ENCODE measurements at places on chromosomes 11 and 22.

DNA sequence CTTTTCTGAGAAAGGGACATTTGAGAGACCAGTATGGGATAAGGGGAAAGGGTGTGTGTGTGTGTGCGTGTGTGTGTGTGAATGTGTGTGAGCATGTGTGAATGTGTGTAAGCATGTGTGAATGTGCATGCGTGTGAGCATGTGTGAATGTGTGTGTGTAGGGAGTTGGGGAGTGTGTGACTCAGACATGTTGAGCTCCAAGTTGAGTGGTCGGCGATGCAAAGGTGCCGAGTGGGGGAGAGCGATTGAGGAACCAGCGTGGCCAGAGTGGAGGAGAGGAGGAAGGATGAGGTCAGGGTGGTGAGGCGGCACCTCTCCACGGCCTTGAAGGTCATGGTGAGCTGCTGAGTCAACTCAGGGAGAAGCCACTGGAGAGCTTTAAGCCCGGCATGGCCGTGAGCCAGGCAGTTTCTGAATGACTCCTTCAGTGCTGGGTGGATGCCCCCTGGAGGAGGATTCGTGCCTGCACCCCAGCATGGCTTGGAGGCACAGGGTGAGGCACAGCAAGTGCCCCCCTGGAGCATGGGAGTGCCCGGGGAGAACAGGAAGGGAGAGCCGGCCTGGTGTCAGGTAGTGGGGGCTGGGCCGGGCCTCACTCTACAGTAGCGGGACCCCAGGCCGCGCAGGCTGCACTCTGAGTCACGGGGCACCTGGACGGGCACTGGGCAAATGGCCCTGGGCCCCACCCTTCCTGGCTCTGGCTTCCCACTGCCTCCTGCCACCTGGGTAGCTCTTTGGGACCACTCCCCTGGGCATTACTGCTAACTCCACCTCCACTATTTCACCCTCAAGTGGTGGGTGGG is 8.2 kb upstream of the CCDC88B start:
- DNase-seq = no peak

DNA sequence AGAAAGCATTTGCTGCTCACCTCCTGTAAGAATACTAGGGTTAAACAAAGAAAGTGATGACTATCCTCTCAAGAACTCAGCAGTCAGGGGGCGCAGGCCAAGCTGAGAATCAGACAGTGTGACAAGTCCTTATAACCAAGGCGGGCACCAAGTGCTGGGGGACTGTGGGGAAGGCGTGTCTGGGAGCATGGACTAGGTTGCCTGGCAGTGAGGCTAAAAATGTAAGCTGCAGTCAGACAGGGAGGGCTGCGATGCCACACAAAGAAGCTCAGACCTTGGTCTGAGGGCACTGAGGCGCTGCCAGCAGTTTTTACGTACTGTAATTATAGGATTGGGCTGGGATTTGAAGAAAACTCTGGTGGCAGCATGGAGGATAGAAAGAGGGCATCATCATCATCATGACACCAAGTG is 73.7 kb downstream of the FLI1 start:
- no peak for DNase-seq

- no peak for DNase-seq
Measured at GRCh38 chr11:16846305-16846704, 107.9 kb downstream of the C11orf58 start.

DNA sequence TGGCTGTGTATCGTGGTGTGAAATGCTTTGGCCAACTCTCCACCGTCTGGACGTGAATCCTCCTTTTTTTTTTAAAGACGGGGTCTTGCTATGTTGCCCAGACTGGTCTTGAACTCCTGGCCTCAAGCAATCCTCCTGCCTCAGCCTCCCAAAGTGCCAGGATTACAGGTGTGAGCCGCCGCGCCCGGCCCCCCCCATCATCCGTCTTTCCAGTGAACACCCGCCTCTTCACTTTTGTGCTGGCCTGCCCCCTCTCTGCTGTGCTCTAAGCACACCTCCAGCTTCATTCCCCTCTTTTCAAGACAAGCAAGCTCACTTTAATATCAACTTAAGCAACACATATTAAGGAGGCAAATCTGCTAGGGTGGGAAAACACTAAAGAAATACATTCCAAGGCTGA is 35.3 kb downstream of the IGSF9B start:
- DNase-seq = no peak

DNA sequence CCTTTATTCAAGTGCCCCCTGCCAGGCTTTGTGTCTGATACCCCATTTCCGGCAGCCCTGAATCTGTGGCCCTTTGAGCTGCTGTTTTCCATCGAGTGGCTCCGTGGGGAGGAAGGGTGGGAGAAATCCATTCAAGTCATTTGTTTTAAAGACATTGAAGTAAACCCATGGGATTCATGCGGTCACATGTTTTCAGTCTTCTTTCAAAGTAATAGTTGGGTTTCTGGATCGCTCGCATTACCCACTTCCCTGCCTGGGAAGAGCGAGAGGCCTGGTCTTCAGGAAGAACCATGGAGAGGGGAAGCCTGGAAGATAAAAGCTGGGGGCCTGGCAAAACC is 14.4 kb downstream of the DAGLA start:
- DNase-seq = no peak

DNA sequence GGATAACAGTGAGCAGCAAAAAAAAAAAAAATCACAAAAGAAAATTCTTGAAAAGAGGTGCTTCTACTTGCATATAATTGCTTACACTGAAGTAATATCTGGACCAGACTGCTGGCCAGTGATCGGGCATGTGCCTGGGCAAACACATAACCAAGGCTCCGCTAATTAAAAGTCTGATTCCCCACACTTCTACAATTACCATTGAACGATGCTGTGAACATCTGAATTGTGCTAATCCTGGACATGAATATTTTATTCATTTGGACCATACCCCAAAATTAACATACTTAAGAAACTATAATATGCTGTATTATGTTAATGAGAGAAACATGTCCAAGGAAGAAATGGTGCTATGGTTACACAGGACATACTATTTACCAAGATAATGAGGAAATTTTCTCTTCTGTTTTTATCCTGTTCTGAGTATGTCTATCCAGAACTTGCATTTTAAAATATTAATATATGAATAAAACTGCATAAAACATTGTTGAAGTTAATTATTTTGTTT is 69.8 kb downstream of the LRRC4C start:
- no peak for DNase-seq

DNA sequence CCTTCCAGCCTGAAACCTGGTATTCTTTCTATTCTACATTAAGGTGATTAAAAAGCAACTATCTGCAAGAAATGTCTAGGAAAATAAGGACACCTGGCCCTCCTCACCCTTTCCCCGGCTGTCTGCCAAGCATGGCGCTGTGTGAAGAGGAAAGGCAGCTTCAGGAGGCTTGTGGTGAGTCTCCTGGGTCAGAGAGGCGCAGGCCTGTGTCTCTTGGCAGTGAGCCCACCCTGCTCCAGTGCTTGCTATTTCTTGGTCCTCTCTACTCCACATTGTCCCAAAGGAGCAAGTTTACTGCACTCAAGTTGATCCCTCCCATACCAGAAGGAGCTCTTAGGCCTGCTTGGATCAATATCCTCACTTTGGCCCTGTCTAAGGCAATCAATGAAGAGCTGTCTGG is 520.7 kb upstream of the B3GAT1 start:
- no peak for DNase-seq

DNA sequence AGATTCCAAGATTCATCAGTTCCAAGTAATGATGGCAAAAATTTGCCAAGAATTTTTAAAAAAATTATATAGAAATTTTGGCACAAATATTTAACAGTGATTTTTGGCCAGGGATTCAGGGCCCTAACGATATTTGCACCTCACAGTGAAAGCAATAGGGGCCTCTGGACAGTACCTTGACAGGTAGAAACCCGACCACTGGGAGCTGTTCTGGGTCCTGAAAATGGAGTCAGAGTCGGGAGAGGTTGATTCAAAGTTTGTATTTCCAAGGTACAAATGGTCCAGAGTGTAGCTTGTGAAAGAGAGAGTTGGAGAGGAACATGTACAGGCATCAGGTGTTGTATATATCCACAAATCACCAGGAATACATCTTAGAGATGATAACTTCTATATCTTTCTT is 41.6 kb downstream of the MRGPRX2 start:
- DNase-seq = no peak

DNA sequence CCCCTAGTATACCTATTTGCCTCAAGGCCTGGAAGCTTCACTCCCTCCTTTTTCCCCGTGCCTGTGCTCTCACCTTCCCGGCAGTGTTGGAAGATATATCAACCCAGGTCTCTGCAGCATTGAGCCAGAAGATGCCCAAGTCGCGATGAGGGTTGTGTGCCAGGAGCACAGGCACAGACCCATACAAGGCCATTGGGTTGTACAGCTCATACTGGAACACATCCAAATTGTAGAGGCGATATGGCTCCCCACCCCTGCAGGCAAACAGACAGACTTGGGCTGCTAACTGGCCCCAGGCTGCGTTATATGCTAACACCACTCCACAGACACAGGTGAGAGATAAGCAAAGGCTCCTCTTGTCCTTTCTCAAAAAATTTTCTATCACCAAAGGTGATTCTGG is 10.7 kb upstream of the B3GAT3 start:
- no peak for DNase-seq

DNA sequence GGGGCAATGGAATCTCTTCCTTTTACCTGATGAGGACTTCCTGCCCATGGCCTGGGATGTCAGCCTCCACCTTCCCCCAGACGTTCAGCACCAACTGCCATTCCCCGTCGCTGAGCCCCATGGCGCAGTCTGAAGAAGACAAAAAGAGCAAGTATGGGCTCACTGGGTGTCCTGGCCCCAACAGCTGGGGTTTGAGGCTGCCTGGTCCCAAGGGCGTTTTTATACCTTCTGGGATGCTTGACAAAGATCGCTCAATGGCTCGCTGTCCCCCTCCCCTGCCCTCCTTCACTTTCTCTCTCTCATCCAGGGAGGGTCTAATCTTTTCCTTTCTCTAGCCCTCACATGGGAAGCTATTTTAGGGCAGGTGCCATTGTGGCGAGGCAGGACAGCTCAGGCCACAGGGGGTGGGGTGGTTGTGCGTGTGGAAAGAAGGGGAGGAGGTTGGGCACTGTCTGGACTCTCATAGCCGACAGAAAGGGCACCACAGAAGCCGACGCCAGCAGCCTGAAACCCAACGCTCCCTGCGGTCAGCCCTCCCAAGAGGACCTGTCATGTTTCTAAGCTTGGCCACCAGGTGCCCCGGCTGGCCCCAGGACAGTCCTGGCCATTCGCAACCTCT is at the start of gene MB:
MB (minus strand) TSS at position 193 of the 619 bp plus-strand sequence; CDS start at position 121, 72 bp downstream.
- DNase-seq = no peak

DNA sequence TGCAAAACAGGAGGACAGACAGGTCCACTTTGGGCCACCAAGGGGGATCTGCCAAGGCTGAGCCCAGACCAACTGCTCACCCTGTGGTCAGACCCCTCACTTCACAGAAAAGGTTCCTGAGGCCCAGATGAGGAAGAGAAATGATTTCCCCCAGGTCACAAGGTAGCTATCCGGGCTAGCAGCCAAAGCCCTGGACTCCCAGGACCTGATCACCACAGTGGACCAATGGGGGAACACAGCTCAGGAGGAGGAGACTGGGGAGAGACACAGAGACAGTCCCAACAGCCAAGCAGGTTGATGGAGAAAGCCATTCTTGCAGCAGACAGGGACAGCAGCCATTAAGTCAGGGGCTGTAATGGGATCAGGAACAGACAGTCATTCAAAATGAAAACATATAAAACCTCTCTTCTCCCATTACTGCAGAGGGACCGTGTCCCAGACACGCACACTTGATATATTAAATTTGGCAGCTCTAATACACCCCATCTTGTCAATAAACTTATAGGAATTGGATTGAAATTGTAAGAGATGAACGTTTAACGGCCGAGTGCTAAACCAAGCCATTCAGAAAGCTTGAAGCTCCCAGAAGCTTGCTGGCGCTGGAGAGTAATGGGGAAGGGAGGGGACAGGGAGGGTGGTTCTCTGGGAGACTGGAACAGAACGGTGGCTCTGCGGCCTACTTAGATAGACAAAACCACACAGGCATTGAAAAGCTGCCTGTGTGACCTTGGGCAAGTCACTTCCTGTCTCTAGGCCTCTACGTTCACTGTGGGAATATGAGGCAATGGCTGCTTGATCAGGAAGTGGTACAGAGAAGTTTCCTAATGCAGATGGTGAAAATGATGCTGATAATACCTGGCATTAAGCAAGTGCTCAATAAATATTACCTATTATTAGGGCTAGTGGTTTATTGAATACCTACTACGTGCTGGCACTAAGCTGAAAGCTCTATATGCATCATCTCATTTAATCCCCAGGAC is 16.0 kb downstream of the ZMAT5 start:
- DNase-seq = no peak

GRCh38 chr11:80477178-80477577 is 1036.3 kb upstream of the TENM4 start:
- DNase-seq = no peak

DNA sequence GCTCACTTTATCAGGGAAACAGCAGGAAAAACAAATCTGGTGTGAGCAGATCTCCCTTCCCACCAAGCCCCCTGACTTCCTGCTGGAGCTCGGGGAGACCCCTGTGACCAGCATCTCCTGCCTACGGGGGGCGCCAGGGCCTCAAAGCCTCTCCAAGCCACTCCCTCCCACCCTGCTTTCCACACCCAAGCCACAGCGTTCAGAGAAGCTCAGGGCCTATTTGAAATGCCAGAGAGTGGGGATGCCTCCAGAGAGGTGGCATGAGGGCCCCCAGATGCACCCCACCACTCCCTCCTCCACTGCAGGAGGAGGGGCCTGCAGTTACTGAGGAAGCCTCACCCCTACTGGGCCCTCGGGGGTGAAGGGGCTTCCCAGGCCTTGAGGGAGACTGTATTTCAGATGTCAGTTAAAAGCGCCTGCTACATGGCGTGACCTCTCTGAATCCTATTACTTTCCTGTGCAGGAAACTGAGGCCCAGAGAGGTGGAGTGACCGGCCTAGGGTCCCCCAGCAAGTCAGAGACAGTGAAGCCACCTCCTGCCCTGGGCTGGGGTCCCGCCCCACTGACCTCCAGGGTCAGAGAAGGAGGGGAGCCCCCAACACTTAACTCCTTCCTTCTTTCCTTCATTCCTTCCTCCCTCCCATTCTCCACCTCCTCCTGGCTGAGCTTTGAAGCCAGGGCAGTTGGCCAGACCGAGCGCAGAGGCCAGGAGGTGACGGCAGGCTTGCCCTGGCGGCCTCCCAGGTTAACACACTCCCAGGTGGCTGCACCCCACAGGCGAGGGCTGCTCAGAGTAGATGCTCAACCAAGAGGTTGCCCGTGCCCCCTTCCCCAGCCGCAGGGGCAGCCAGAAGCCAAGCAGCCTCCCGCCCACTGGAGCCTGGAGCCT is 6.0 kb upstream of the CDKN1C start:
- DNase-seq = no peak

DNA sequence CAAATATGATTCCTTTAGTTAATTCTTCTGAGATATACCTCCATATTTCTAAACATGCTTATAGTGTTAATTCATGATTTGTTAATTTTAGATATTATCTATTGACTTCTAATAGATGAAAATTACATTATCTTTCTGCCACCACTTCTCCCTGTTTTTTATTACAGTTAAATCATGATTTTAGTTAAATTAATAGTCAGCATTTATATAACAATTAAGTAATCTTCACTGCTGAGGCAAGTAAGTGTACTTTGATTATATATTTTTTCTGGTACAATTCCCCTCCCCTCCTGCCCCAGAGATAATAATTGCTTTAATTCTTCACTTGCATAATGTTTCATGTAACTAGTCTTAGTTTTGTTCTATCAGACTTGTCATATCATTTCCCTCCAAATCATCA is 5.8 kb downstream of the IL17RA start:
- no peak for DNase-seq

Data from anterior cingulate cortex (tissue), 58 donors.